ENCODE measurements at places on chromosomes 6 and 20.

DNA sequence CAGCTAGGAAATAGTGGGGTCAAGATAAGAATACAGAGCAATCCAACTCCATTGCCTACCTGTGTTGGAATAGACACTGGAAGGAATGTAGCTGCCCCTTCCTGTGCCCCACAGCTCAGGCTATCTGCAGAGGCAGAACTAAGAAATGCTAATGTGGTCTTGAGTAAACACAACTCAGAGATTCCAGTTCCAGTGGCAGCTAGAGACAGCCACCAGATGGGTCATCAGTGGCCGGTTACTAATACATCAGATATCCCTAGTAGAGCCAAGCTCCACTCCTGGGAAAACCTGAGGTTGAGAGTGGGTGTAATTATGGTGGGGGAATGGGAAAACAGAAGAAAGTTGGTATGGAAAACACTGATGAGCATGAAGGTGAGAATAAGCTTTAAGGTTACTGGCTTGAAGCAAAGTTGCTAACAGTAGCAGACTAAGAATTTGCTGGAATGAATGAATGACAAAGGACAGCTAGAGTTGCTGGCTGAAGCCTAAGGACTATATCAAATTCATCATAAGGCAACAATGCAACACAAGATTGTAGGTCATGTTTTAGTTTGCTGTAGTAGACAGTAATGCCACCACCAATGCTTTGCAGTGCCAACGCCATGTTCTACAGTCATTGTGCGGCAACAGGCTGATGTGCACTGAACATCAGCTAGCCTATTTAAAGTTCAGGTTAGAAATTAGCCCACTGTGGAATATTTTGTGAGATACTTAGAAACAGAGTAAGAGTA, 28.3 kb upstream of the FAM83C start:
- no peak for DNase-seq

- DNase-seq, result no peak
These were observed 69.4 kb downstream of the FOXC1 start for GRCh38 chr6:1679031-1679687.

- no peak for DNase-seq
These were observed 10.6 kb upstream of the SERINC3 start for GRCh38 chr20:44532259-44532980.

DNA sequence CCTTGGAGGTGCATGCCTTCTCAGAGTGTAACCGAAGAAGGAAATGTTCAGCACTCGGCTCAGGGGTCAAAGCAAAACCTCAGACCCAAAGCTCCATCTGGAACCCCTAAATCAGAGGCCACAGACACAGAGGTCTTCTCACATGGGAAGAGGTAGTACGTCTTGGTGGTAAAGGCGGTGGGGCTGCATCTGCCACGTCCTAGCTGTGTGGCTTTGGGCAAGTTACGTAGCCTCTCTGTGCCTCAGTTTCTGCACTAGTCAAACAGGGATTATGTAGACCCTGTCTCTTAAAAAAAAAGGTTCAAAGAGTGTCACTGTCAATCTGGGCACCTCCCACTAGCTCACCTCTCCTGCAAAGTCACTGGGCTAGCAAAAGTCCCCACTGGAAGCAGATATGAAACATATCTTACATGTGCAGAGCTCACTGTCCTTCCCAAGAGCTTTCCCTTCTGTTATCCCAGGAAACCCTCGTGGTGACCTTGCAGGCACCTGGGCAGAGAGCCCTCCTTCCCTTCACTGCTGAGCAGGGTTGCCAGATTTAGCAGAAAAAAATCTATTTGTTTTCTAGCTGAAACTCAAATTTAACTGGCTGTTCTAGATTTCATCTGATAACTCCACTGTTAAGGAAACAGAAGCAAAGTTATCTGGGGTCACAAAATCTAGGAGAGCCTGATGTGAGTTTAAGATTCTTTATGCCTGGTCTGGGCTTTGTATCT, 18.0 kb upstream of the NAA20 start:
- DNase-seq, result no peak

- DNase-seq, result no peak
These were observed 13.7 kb upstream of the TMX4 start for GRCh38 chr20:8033151-8033841.

GRCh38 chr6:158758451-158758860, 60.7 kb downstream of the EZR start:
- no peak for DNase-seq

DNA sequence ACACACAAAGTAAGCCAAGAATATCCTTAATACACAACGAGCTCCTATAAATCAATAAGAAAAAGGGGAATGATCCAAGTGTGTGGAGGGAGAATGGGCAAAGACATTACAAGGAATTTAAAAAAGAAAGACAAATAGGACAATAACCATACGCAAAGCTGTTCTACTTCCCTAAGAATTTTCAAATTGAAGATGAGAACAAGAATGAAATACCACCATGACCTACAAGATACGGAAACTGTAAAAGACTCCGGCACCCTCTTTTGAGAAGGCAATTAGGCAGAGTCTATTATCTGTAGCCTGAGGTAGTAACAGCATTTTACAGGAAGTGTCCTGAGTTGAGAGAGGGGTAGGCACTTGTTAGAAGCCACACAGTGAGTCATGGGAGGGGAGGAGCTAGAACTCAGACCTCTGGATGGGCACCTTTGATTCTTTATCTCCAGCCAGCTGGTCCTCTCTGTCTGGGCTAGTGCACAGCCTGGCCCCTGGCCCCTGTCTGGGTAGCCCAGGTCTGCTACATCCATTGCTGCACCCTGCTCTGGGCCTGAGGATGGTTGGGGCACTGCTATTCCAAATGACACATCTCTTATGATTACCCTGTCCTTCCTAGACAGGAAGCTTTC, 15.3 kb downstream of the RSPO4 start:
- no peak for DNase-seq

DNA sequence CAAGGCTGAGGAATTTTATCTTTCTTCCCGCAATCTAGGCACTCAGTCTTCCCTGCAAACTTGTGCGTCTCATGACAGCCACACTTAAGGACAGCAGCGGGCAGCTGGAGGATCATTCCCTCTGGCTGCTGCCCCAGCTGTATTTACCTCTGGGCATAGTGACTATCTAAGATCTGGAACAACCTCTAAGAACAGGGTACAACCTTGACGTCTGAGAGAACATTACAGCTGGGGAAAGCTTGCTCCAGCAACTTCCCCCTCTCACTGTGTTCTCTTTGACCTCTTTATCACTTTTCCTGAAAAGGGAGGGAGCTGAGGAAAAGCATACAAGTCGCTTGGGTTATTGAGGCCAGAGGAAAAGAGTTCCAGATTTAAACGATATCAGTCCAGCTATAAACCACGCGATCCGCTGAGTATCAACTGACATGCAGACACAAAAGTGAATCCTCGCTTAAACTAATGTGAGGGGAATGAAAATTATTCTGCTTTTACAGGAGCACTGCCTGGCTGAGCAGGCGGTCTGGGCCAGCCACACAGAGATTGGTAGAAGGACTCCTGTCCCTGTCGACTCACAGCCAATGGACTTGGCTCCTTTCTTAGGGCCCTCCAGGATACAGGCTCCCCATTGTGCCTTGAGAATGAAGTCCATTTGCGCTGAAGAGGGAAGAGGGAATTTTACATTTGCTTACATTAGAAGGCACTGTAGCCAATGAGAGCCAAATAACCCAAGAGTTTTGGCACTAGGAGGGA, 153.3 kb downstream of the QRSL1 start:
- no peak for DNase-seq

GRCh38 chr20:6122873-6123648, at the start of gene FERMT1:
Gene FERMT1, minus strand, starts transcription at chr20:6123030. Its CDS starts 3,476 bp downstream, at chr20:6119554.
- DNase-seq, result no peak

- DNase-seq, result no peak
These were observed 69.5 kb upstream of the LTV1 start for GRCh38 chr6:143773506-143774150.

DNA sequence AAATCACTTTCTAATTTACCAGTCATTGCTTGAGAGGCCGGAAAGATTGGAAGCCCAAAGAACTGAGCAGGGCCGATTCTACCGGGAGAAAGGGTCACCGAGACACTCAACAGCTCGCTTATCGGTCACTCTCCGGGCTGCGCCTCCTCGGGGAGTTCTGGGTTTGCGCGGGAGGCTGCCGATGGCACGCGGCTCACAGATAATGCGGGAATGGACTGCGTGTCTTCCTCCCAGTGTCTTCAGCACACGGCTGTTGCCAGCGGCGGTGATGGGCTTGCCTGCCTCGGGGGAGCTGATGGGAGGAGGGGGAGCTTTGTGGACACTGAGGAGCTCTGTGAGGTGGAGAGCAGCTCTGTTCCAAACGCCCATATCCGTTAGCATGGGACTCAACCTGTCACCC, 314.6 kb downstream of the CDH4 start:
- DNase-seq, result no peak

DNA sequence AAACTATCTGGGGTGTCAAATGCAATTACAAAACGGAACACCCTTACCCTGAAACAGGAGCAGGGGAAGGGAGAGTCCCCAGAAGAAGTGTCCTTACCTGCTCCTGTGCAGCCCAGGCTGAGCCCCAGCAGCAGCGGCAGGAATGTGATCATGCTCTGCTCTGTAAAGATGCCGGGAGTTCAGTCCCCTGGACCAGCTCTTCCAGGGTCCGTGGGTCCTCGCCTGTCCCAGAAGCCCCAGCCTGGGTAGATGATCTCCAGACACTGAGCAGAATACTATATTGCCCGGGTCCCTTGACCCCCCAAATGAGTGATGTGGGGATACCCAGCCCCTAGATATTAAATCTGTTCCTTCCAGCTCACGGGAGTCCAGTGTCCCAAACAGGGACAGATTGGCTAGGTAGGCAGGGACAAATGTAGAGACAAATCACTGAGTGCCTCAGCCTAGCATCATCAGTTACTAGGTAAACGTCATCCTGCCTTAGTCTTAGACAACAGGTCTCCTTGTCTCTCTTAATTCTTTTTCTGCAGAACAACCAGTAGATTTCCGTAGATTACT, at the start of gene HLA-DMB:
Gene HLA-DMB (minus strand): TSS at position 373 of the 558 bp plus-strand sequence. CDS start 221 bp downstream, at position 152.
- no peak for DNase-seq
